Fibroblast of pulmonary artery (primary cell): ENCODE measurements at places on chromosomes 3 and 15.

GRCh38 chr3:28912120-28912885 lies 368.6 kb upstream of the RBMS3 start:
- DNase-seq = peak; percentile 28

DNA sequence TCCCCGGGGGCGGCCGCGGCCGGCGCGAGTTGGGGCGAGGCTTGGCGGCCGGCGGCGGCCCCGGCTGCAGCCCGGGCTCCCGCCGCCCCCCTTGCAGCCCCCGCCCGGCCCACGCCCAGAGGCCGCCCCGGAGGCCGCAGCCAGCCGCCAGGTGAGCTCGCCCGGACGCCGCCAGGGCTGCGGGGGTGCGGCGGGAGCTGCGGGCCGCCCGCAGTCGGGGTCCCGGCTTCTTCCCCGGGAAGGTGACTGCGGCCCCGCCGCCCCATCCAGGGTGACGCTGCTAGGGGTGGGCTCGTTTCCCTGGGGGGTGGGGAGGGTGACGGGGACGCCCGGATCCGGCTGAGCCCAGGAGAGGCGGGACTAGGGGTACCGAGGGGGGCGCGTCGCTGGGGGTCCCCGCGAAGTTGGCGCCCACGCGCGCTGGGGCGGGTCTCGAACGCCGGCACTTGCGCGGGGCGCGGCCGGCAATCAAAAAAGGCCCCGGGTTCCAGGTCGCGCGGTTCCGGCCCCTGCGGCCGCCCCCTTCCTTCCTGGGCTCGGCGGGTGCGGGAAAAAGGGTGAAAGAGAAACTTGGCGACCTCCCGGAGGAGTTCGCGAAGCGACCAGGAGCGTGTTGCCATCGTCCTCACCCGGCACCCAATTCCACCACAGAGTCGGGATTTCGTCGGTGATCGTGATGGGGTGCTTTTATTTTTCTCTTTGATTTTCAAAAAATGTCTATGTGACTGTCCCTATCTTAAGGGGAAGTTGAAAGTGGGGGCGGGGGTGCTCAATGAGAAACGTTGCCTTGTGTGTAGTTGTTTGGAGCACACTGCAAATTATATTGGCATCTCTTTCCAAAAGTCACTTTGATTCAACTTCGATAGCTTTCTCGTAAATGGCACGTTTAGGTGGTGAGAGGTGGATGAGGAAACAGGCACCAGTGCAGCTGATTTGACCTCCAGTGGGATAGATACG lies 619 bp downstream of the ATXN7 start:
- DNase-seq = no peak

- no peak for DNase-seq
Observed at GRCh38 chr3:189053322-189053721, 118.4 kb upstream of the TPRG1 start.

- DNase-seq = no peak
Observed at GRCh38 chr3:55923207-55923606, 436.1 kb upstream of the WNT5A start.

GRCh38 chr3:128787256-128788253 lies 61.6 kb downstream of the RAB7A start:
- DNase-seq = peak; percentile 71

GRCh38 chr3:108001457-108001856 lies 89.4 kb downstream of the CD47 start:
- DNase-seq = no peak

DNA sequence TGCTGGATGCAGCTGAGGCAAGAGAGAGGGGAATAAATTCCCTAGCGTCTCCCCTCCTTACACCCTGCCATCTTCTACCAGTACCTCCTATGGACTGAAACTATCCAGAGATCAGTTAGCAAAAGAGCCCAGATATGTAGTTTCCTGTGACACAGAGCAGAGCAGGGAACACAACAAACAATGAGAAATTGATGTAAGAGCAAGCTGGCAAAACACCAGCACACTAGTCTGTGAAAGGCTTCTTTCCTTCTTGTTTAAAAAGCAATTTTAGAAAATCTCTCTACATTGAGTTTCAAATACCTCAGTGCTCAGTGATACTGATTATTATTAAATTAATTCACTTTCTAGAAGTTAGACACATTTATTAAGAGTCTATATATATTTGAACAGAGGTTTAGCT lies 215.6 kb upstream of the AZI2 start:
- DNase-seq = peak; percentile 4

- DNase-seq = no peak
Observed at GRCh38 chr3:36942638-36943248, 2.1 kb downstream of the TRANK1 start.

DNA sequence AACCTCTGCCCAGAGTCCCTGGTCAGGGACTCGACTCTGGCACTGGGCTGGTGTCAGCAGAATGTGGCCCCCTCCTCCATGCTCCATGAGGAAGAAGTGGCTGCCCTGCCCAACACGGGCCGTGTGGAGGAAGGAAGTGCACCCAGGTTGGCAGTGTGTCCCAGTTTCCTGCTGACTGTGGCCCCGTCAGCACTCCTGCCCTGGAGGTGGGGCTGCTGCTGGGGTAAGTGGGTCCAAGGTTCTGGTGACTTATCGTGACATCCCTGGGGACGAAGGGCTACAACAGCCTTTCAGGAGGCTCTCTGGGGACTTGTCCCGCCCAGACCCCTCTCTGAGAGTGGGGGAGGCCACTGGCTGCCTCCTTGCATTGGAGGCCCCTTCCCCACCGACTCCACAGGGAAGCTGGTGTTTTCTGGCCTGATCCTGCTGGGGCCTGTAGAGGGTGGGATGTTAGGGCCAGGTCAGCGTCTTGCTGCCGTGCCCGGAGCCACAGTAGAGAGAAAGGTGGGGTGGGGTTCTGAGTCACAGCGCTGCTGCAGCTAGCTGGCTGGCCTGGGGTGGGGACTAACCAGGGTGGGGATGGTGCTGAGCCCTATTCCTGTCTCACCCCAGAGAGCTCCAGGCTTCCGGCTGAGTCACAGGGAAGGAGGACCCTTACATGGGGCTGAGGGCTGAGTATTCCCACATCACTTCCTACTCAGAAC lies 10.5 kb downstream of the SEMA4B start:
- DNase-seq = no peak

DNA sequence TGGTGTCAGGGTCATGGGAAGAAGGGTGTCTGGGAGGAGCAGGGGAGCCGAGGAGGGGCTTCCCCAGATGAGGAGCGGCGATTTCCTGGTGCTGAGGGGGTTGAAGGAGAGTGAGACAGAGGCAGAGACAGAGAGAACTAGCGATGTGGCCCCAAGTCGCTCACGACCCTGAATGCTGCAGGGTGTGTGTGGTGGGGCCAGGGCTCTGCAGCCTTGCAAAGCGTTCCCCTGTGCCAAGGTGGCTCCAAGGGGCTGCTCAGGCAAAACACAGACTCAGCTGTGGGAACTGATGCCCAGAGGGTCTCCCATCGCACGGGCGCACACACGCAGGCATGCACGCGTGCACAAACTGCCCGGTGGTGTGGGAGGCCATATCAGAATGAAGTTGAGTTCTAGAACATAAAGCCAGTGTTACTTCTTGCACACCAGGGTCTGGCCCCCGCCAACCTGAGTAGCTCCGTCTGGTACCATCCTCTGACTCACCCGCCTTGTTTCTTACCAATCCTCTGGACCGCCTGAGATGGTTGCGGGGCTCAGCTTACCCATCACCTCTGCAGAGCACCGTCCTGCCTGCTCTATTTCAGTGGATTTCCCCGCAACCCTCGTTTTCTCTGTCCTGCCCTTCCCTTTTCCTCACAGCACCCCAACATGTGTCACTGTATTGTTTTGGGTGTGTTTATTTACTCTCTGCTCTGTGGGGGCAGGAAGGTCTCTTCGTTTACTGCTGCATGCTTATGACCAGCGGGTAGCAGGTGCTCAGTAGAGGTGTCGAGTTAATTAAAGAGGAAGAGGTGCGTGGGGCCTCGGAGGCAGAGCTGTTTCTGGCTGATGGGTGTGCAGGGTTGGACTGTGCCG lies 4.5 kb downstream of the MELTF start:
- no peak for DNase-seq

GRCh38 chr3:65846936-65847335 lies 191.8 kb downstream of the MAGI1 start:
- no peak for DNase-seq

GRCh38 chr15:49286649-49287404 lies 116.8 kb downstream of the GALK2 start:
- DNase-seq = peak; percentile 15

GRCh38 chr3:127089486-127090145 lies 103.3 kb upstream of the PRR23E start:
- DNase-seq = peak; percentile 28

GRCh38 chr15:55637086-55637485 lies 48.9 kb upstream of the PYGO1 start:
- no peak for DNase-seq

DNA sequence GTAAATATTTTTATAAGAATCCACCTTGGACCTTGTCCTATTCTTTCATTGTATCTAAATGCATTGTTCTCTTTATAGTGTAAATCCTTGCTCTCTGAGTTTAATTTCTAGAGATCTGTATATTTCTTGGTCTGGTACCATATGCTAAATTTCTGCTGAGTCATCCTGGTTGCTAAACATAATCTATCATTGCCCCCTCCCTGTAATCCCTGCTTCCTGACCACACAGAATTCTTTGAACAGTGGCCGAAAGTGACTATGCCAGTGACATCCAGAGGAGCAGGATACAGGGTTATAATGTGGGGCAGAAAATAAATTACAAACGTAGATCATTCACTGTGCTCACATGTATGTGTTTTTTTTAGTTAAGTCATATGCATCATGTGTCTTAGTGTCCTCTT lies 143.1 kb downstream of the DIPK2A start:
- no peak for DNase-seq

DNA sequence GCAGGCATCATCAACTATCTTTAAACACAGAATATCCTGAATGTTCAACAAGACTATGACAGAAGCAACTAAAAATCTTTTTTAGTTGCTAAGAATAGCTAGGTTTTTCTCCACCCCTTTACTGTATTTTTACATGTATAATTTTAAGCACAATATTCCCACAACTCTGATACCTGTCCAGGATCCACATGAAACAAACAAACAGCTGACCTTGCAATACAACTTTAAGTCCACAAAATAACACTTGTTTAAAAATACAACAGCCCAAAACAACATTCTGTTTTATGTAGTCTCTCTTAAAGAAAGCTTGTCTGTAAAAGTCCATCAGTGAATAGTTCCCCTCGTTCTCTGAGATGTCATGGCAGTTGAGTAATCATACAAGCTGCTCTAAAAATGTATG lies 41.1 kb downstream of the IFT57 start:
- DNase-seq = no peak

DNA sequence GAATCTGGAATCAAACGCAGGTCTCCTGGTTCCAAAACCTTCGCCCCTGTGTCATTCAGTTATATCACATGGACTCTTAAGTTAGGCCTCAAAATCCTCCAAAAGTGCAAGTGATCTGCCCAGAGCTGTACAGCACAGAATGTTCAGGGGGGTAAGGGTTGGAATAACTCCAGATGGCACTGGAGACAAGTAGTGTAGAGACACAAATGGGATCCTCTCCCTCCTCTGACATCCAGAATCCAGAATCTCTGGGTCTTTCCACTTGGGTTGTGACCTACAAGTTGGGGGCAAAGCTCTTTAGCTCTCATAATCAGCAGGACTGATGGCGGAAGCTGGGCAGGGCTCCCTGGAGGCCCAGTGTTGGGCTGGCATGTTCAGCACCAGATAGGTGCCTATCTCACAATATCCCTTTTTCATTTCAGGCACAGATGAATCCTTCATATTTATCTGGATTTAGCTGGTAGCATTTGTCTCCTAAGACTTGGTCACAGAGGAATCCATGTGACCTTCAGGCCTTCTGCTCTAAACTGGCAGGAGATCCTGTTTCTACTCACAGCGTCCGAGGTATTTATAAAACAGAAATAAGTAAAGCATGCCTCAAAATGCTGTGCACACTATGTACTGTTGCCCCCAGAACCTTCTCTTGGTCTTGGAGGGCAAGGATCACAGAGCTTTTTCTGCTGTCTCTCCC lies 15.4 kb downstream of the ABHD2 start:
- DNase-seq = no peak

DNA sequence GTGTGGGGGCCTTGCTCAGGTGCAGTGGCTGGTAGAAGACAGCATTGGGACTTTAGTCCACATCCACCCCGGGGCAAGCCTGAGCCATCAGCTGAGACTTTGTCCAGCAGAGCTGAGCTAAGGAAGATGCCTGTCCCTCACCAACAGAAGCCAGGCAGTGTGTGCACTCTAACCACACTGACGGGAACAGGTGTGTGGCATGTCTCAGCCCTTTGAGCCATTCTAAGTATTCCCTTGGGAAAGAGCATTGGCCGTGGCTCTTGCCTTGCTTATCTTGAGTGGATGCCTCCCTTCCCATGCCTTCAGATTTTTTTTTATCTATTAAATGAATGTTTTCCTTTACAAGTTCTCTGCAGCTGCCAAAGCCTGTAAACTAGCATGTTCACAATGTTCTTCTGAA lies 3.5 kb downstream of the GABRA5 start:
- DNase-seq = no peak

DNA sequence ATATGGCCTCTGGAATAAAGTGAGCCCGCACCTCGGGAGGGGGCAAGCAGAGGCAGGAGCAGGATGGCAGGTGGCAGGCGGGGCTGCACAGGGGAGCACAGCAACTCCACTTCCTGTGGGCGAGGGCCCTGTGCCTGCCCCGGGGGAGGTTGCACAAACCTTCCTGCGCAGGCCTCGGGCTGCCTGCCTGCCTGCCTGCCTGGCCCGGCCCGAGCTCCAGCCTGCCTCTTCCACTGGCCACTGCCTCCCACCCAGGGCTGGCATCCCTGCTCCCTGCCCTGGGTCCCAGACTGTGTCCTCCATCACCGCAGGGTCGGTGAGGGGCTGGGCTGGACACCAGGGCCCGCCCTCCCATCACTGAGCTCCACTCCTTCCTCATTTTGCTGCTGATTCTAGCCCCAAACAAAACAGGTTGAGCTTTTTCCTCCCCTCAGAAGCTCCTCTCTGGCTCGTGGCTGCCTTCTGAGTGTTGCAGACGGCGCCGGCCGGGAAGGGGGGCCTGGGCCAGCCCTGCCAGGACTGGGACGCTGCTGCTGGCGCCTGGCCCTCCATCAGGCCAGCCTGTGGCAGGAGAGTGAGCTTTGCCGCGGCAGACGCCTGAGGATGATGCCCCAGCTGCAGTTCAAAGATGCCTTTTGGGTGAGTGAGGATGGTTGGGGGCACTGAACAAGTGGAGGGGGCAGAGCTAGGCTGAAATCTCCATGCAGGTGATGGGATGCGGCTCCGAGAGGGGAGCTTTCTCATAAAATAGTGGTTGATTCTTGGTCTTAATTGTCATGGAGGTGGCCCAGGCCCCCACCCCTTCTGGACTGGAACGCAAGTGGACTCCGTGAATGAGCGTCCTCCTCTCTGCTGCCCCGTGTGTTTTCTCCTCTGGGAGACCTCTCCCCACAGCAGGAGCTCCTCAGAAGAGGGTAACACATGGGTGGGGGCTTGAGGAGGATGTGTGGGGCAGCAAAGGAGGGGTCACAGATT lies at the start of gene PSTPIP1:
Gene PSTPIP1 (plus strand): TSS at position 156 of the 975 bp plus-strand sequence. CDS start 448 bp downstream, at position 604.
- no peak for DNase-seq
